ENCODE measurements at places on chromosomes 6 and 20.

DNA sequence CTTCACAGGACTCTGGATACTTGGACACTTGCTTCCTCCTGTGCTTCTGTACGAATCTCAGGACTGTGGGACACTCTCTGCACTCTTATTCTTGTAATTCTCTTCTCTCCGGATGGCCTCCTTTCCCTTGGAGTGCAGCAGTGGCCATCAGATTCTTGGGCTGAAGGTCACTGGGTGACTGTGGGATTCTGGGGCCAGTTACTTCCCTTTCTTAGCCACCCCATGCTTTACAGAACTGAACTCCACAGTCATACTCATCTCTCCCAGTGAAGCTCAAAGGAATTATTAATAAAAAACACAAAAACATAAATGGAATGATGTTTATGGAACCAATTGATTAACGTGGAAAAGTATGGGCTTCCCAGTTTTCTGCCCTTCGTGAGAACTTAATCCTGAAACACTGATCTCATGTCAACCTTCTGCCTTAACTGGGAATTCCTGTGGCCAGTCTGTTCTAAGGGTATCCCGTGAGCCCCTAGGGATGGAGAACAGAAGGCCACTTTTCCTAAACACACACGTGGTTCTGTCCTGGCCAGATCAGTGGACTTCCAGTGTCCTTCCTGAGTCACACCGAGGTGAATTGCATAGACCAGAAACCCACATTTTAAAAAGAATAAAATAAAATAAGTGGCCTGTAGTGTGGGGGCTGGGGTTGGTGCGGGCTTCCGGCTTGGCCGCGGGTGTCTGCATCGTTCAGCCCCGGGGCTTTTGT is 23.6 kb upstream of the HLA-E start:
- DNase-seq = no peak

DNA sequence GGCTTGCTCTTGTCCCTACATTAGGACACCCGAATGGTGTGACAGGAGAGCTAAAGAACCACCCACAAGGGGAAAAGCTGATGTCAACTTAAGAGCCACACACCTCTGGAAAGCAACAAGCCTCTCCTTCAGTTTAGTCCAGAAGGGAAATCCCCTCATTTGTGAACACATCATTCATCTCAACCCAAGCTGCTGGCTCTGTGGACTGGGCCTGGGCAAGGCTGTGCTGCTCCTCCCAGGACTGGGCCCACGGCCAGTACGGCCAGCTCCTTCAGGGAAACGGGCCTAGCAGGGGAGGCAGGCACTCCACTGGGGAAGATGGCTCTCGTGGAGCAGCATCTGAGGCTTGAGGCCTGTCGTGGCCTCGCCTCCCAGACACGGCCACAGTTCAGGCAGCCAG is 12.8 kb upstream of the SLC4A11 start:
- no peak for DNase-seq

GRCh38 chr20:50376179-50376887 is 133.8 kb upstream of the PTPN1 start:
- no peak for DNase-seq

DNA sequence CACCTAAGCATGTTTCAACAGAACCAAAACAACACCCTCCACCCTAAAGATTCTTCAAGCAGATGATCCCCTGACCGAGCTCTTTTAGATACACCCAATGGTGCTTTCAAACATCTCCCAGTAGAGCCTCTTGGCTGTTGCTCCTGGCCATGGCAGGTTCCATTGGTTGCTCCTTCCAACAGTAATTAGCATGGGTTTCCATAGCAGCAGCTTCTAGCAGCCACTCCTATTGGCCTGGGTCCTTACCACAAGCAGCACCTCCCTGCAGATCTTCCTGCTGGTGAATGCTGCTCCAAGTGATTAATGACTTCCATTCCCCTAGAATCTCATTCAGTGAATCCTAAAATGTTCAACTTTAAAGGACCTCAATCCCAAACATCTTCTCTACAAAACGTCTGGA is 13.9 kb downstream of the CCN2 start:
- no peak for DNase-seq

DNA sequence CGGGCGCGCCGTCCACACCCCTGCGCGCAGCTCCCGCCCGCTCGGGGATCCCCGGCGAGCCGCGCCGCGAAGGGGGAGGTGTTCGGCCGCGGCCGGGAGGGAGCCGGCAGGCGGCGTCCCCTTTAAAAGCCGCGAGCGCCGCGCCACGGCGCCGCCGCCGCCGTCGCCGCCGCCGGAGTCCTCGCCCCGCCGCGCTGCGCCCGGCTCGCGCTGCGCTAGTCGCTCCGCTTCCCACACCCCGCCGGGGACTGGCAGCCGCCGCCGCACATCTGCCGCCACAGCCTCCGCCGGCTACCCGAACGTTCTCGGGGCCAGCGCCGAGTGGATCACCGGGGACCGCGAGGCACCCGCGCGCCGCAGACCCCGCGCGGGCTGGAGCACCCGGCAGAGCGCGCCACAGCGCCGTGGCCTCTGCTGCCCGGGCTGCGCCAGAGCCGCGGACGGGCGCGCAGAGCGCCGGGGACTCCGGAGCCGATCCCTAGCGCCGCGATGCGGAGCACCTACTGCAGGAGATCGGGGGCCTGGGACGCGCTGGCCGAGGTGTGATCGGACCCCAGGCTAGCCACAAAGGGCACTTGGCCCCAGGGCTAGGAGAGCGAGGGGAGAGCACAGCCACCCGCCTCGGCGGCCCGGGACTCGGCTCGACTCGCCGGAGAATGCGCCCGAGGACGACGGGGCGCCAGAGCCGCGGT is at the start of gene BMP2:
Gene BMP2 (plus strand): TSS at position 151 of the 692 bp plus-strand sequence. CDS start 2,441 bp downstream, outside the sequence.
- DNase-seq = peak; percentile 13

GRCh38 chr6:157083343-157083742 is 240.0 kb downstream of the TMEM242 start:
- no peak for DNase-seq

GRCh38 chr6:11224966-11225463 is 7.5 kb downstream of the NEDD9 start:
- no peak for DNase-seq

DNA sequence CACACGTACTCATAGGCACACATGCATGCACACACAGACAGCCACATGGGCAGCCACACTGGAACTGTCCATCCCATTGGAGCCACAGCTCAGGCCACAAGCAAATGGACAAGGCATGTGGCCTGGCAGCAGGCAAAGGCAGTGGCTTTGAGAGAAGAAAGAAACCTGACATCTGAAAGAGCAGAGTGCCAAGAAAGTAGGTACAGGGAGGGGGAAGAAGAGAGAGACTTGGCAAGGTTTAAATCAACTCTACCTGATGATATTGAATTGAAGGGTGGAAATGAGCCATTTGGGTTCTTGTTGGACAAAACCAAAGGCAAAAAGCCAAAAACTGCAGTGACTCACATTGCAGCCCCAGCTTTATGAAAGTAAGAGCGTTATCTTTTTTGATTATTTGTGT is 142.7 kb downstream of the PCSK2 start:
- no peak for DNase-seq

GRCh38 chr6:34011264-34011663 is 134.6 kb downstream of the GRM4 start:
- no peak for DNase-seq

DNA sequence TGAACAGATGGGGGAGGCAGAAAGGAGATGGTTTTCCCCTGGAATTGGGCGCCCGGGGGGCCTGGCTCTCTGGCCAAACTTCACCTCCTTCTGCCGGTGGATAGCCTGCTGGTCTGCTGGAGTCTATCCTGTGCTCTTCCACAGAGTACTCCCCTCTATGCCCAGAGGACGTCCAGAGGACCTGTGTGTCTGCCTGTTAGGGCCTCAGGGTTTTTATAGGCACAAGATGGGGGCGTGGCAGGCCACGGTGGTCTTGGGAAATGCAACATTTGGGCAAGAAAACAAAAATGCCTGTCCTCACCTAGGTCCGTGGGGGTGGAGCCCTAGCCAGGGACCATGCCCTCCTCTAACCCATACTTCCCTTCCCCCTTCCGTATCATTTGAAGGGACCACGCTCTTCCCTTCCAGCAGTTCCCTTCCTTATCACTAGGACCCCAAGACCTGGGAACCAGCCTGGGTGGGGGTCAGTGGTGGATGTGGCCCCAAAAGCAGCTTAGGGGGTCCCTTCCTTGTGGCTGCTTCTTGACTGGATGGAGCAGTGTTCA is 53.6 kb upstream of the ZNF337 start:
- no peak for DNase-seq

DNA sequence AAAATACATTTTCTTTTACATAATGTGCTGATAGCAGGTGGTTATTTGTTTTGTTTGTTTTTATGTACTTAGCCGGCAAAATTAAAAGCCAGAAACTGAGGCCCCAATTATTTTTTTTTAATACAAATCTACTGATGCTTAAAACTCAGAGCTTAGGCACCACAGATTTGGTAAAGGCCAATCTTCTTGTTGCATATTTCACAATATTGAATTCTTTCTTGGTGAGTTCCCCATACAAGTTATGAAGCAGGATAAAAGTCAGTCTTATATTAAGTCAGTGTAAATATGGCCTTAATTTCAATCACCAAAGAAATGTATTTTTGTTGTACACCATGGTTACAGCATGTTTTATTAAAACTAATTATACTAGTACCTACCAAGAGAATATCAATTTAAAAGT is 16.3 kb upstream of the ZDHHC14 start:
- no peak for DNase-seq

DNA sequence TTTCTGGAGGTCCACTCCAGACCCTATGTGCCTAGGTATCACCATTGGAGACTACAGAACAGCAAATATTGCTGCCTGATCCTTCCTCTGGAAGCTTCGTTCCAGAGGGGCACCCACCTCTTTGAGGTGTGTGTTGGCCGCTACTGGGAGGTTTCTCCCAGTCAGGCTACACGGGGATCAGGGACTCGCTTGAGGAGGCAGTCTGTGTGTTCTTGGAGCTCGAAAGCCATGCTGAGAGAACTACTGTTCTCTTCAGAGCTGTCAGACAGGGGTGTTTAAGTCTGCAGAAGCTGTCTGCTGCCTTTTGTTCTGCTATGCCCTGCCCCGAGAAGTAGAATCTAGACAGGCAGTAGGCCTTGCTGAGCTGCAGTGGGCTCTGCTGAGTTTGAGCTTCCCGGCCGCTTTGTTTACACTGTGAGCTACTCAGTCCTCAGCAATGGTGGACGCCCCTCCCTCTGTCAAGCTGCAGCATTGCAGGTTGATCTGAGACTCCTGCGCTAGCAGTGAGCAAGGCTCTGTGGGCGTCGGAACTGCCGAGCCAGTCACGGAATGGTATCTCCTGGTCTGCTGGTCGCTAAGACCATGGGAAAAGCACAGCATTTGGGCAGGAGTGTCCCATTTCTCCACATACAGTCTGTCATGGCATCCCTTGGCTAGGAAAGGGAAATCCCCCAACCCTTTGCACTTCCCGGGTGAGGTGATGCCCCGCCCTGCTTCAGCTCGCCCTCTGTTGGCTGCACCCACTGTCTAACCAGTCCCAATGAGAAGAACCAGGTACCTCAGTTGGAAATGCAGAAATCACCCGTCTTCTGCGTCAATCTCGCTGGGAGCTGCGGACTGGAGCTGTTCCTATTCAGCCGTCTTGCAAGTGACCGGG is 32.5 kb upstream of the ASCC3 start:
- no peak for DNase-seq

DNA sequence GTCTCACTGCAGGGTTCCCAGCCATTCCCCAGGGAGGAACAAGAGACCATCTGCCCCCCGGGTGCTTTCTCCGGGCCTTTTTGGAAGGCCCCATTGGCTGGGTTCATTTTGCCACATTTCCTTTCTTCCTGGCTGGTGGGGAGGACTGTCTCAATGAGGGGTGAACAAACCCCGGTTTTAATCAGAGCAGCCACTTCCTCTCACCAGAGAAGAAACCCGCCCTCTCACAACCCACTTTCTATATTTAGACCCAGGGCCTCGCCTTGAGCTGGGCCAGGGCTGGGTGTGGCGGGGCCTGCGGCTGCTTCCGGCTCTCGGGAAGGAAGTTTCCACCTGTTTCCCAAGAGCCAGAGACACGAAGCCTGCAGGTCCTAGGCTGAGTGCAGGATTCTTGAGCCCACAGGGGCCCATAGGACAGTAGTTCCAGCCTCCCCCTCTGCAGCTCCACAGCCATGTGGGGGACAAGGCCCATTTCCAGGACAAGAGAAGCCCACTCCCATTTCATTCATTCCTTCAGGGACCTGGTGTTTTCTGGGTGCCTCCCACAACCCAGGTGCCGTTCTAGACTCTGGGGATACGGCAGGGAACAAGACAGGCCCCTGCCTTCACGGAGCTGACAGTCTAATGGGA is 41.8 kb downstream of the RBM38 start:
- DNase-seq = peak; percentile 57

- peak; percentile 21 for DNase-seq
Measured at GRCh38 chr20:35871259-35871771, 83.0 kb downstream of the SCAND1 start.

GRCh38 chr6:128655978-128656498 is 135.6 kb upstream of the PTPRK start:
- no peak for DNase-seq

- DNase-seq = no peak
Measured at GRCh38 chr6:44496665-44497369, 109.3 kb downstream of the CDC5L start.

- no peak for DNase-seq
Measured at GRCh38 chr6:34695729-34696188, 808 bp downstream of the ILRUN start.

DNA sequence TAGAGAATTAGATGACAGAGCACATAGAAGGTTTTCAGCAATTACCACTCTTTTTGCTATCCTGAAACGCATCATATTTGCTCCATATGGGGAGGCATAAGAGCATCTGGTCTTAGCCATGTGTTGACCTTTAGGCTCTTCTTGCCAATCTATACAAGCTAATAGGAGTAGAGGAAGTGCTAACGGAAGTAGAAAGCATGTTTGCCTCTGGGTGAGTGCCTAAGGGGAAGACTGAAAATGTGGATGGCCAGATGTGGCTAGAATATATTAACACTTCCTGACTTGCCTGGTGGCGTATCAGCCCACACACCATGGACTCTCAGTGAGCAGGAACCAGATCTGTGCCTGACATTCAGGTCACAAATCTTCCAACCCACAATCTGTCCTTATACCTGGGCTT is 136.3 kb downstream of the LRRC1 start:
- no peak for DNase-seq

GRCh38 chr6:77880501-77880900 is 227.7 kb downstream of the MEI4 start:
- DNase-seq = no peak

- no peak for DNase-seq
Measured at GRCh38 chr6:145836170-145836569, 21.6 kb upstream of the FBXO30 start.

DNA sequence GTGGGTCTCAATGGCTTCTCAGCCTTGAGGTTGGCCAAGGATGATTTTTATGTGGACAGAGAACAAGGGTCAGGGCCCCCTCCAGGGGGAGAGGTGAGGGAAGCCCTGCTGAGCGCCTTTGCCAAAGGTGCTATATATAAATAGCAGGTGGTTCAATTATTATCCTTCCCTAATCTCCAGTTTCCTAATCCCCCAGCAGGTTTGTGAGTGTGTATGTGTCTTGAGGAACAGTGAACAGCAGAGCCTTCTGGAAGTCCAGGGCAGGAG is 3.2 kb upstream of the SIRPA start:
- no peak for DNase-seq
